Smooth muscle cell of trachea (primary cell): ENCODE measurements at places on chromosomes 1 and 21. TPM values are rescaled to one million over a fixed set of nuclear protein-coding genes. Genes with fewer than 3 reads are reported as not detected.

The TMEM269 gene
- 0.15 and 0.17 TPM in 2 replicates for total RNA-seq

The TMEM82 gene
- total RNA-seq, result not detected in 2 replicates

The KLHDC9 gene
- 1.9 and 4.5 TPM in 2 replicates for total RNA-seq

The HIVEP3 gene
- total RNA-seq, result 0.17 and 0.29 TPM in 2 replicates

The CASQ1 gene
- total RNA-seq, result 0.83 TPM in 1 of 2 replicates, not detected in the other

The TFF2 gene
- total RNA-seq, result not detected in 2 replicates

The RCAN3 gene
- 5.8 and 9.9 TPM in 2 replicates for total RNA-seq

The LCE3E gene
- not detected in 2 replicates for total RNA-seq

The CTXND2 gene
- not detected in 2 replicates for total RNA-seq

The ICOSLG gene
- under 0.01 and 0.17 TPM in 2 replicates for total RNA-seq

The KCNJ9 gene
- total RNA-seq, result under 0.01 TPM in 1 of 2 replicates, not detected in the other

The NUP210L gene
- 0.15 and 0.17 TPM in 2 replicates for total RNA-seq

The CFAP57 gene
- under 0.01 and 0.33 TPM in 2 replicates for total RNA-seq

The ASCL5 gene
- total RNA-seq, result not detected in 2 replicates

The TMCO1 gene
- total RNA-seq, result 63.8 and 103 TPM in 2 replicates

The OSBPL9 gene
- total RNA-seq, result 66.7 and 79.1 TPM in 2 replicates
